ENCODE measurements at places on chromosomes 16 and 17.
A peak's percentile ranks its signal among the peaks of the same experiment; 100 is the strongest.

GRCh38 chr17:8176998-8177731, 985 bp upstream of the TMEM107 start:
- DNase-seq = no peak

GRCh38 chr16:62254372-62254771, 218.1 kb upstream of the CDH8 start:
- DNase-seq = no peak

DNA sequence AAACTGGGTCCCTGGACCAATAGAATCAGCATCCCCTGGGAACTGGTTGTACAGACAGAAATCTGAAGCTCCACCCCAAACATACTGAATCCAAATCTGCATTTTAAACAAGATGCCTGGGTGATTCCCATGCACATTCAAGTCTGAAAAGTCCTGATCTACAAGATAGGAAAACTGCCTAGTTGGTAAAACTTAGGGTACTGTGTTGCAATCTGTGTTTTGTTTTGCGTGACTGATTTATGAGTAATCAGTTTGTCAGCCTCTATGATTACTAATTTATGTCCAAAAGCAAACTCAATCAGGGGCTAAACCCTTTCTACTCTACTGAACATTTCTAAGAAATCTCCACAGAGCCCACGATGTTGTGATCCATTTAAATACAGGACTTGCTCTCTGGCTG, 103.8 kb downstream of the YPEL2 start:
- no peak for DNase-seq

DNA sequence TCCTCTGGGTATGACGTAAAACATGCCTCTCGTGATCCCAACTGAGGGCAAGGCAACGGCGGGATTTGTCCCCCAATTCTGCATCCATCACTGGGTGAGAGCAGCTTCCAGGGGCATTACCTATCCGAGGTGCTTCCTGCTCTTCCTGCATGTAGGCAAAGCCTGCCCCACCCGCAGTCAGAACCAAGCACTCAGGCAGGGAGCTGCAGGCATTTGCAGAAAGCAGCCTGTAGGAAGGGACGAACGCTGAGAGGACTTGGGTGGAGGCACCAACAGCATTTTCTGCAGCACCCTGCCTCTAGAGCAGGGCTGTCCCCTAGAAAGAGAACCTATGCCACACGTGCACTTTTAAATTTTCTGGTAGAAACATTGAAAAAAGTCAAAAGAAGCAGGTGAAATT, 5.5 kb downstream of the BCO1 start:
- no peak for DNase-seq

DNA sequence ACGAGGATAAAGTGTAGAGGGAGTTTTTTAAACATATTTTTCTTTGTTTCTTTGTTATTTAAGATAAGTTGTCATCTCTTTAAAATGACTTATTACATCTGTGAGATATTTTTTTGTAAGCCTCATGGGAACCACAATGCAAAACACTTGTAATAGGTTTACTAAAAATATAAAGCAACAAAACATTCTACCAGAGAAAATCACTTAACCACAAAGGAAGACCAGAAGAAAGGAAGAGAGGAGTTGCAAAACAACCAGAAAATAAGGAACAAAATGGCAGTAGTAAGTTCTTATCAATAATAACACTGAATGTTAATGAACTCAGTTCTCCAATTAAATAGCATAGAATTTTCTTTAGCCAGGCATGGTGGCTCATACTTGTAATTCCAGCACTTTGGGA, 22.9 kb downstream of the DHRS7B start:
- DNase-seq = no peak

DNA sequence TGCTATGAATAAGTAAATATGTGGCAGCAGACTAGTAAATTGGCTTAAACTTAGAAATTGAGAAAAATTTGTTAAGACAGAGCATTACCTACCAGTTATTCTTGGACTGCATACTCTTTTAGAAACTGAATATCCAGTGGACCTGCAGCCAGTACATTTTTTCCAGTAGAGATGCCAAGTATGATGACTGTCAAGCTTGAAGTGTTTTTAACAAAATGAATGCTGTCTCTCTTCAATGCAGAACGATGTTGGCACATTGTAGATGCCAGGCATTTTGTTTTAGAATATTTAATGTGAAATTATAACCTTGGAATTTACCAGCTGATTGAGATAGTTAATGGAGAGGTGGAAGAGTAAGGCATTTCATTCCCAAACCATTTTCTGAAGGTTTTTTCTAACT, 52.5 kb downstream of the NFAT5 start:
- no peak for DNase-seq

- DNase-seq = no peak
Measured at GRCh38 chr16:35195864-35196216, 1736.4 kb downstream of the TP53TG3F start.

DNA sequence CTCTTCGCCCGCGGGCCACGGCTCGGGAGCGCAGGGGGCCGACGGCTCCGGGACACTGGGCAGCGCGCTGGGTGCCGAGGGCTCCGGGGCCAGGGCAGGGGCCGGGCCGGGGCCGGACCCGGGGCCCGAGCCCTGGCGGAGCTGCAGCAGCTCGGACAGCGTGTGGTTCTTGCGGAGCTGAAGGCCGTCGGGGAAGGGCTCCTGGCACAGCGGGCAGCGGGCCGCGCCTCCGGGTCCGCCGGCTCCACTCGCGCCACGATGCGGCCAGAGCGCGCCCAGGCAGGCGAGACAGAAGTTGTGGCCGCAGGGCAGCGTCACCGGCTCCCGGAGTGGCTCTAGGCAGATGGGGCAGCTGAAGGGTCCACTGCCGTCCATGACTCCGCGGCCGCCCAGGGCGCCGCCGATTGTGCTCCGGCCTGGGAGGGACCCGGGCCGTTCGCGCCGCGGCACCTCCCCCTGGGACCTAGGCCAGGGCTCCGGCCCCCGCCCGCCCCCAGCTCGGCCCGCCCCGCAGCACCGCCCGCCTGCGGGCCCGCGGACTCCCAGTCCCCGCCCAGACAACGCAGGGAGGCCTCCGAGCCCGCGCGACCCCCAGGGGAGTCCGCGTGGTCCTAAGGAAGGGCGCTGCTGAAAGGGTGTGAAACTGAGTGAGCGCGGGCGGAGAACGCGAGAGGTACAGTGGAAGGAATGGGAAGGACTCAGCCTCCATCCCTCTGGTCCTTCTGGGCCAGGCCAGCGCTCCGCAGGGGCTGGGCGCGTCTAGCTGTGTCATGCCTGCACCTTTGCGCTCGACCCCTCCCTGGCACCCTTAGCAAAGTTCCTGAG, at the start of gene TRIM47:
Gene TRIM47 (minus strand): TSS at position 408 of the 825 bp plus-strand sequence. CDS start 33 bp downstream, at position 375.
- DNase-seq = no peak

GRCh38 chr16:18800775-18801144, 589 bp downstream of the ARL6IP1 start:
- no peak for DNase-seq

DNA sequence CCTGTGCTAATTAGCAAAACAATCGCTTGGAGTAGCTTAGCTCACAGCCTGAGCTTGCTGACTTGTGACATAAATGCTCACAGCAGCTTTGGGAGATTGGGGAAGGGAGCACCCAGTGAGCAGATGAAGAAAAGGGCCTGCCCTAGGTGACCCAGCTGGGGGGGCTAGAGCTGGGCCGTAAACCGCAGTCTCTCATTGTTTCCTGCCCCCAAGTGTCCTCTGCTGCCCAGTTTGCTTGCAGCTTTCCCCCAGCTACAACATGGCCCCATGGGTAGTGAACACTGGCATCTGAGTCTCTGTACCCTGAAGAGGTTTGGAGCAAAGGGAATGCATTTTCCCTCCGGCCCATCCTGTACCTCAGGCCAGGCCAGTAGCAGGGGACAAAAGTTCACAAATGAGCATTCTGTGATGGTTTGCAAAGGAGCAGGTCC, 349.4 kb downstream of the SLC39A11 start:
- DNase-seq = no peak

- DNase-seq = no peak
Measured at GRCh38 chr17:50100480-50100883, 5.3 kb downstream of the PDK2 start.

GRCh38 chr17:83064732-83065659, 14.4 kb upstream of the METRNL start:
- DNase-seq = no peak

DNA sequence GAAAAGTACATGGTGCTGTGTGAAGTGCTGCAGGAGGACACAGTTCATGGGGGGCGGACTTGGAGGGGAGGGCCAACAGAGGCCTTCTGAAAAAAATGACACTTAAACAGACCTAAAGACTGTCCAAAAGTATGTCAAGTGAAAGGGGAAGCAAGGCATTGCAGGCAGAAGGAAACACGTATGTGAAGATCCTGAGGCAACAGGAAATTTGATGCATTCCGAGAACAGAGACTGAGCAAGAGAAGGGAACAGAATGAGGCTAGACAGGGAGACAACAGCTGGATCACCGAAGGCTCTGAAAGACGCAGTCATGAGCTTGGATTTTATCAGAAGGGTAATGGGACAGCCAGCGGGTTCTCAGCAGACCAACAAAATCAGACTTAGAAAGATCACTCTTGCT, 1.1 kb downstream of the IFT20 start:
- DNase-seq = no peak

DNA sequence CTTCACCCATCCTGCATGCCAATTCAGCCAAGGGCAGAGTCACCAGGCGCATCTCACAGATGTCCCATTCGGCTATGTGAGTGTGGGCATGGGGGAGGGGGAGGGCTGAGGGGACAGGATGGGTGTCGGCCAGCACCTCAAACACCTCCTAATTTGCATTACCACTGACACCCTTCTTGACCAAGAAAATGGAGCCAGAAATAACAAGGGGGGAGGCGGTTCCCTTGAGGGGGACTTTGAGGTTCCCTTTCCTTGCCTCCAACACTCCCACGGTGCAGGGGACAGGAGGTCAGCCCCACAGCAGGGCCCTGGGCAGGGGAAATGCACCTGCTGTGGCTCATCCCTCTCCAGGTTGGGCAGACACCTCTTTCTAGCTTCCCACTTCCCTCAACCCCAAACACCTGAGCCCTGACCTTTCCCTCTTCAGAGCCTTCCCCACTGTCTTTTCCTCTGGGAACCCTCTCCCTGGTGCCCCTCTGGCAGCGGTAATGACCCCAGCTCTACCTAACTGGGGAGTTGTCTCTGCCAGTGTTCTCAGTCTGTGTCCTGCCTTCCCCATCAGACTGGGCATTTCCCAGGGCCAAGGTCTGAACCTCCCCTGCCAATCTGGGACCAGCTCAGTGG, 18.2 kb upstream of the TBX21 start:
- DNase-seq = no peak

- DNase-seq = peak; percentile 52
Measured at GRCh38 chr17:50149417-50150353, 792 bp downstream of the PPP1R9B start.

DNA sequence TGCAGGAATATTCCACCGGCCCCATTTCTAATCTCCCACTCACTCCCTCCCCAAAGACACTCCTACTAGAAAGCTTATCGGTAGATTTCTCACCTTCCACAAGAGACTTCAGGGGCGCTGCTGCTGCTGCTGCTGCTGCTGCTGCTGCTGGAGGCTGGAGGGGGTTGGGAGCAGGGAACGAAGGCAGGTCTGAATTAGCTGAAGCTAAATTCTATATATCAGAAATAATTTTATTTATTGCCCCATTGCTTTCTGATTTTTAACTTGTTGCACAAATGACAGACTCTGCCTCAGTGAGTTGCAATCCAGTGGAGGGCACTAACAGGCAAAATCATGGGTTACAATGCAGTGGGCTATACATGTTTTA, 25.8 kb upstream of the HLF start:
- no peak for DNase-seq

DNA sequence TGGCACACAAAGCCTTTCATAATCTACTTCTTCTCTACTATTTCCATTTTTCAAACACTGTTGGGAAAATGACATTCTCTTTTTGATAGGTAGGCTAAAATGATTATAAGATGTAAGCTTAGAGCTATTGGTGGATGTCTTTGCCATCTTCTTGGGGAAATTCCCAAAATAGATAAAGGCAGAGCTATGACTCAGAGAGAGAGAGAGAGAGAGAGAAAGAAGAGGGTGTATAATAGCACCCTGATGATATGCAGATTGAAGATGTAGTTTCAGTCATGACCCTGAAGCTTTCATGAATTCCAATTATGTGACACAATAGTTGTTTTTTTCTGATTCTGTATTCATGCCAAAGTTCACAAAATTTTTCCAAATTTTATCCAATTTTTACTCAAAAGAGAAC, 529.1 kb downstream of the HS3ST4 start:
- no peak for DNase-seq

GRCh38 chr16:69741951-69742904, 12.5 kb downstream of the NOB1 start:
- no peak for DNase-seq

GRCh38 chr16:79554912-79555311, 45.6 kb downstream of the MAF start:
- DNase-seq = no peak

GRCh38 chr16:4182581-4183236, 59.2 kb downstream of the SRL start:
- no peak for DNase-seq

DNA sequence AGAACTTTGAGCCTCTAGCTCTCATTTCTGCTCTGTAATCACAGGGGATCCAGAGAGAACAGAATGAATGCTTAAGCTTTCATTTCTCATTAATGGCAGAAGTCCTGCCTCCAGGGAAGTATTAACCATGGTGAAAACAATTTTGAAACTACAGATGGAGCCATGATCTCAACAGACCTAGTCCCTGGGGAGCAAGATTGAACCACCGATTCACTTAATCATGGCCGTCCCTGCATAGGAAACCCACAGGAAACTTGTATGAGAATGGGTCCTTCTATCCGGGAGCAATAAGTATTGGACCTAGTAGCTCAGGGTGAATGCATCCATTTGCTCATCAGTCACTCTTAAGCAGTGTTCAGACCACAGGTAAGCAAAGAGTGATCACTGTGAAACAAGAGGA, 40.2 kb upstream of the CLEC18A start:
- DNase-seq = no peak

GRCh38 chr17:81081222-81082176, 46.5 kb downstream of the BAIAP2 start:
- DNase-seq = no peak

DNA sequence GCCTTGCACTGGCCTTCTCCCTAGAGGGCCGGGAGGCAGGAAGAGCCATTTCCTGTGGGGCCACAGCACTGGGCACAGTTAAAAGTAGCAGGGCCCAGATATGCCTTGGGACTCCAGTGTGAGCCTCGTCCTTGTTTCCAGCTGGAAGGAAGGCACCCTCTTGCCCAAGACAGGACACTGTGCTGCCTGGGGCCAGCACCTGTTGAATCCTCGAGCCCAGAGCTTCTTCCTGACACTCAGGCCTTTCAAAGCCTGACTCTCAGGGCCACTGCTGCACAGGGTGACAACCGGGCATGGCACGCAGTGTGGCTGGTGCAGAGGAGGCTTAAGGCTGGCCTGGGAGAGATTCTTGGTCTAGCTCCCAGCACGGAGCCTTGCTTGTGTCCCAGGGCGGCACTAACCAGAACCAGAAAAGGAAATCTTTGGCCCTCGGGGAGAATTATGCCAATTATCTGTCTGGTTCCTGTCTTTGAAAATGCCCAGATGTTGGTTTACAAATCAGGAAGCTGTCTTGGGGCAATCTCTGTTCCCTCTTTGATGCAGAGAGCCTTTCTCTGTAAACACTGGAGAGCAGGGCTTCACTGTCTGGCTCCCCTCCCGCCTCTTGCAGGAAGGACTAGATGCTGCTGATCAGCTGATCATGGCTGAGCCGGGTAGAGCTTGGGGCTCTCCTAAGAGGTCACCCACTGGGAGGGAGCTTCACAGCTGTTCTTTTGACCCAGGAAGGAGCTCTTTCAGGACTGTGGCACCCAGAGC, 11.1 kb downstream of the LDHD start:
- no peak for DNase-seq

Data from activated CD4-positive, alpha-beta T cell treated with anti-CD3 and anti-CD28 coated beads for 1 hour (primary cell).